CD8-positive, alpha-beta T cell (primary cell): ENCODE measurements at places on chromosomes 16 and 17.

DNA sequence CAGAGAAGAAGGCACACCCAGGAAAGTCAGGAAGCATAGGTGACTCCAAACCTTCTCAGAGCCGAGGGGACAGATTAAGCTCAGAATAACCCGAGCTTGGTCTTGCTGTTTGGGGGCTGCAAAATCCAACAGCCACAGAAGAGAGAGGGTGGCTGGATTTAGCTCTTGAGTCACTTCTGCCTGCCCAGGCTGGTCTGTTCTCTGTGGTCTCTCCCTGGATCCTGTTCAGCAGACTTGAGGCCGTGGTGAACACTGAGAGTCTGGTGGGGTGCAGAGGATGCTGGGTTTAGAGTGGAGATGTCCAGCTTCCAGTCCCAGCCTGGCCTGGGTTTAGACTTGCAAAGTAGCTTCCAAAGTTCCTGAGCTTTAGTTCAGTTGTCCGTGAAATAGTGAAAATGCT lies 8.8 kb downstream of the SLC26A11 start:
- DNase-seq, result no peak

GRCh38 chr17:65204001-65204400 lies 66.8 kb downstream of the RGS9 start:
- DNase-seq, result no peak

DNA sequence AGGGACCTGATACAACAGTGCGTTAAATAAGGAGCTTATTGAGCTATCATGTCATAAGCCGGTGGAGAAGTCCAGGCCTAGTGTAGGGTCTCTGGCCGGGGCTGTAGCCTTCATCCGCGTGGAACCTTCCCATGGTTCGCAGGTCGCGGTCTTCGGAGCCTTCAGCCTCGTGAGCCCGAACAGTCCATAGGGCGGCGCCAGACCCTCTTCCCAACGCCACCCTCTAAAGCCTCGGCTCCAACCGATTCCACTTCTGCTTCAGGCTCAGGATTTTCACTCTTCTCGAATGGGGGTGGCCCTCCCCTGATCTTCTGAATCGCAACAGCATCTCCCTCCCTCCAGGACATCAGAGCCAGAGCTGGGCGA lies 10.3 kb upstream of the BRCA1 start:
- DNase-seq, result no peak

DNA sequence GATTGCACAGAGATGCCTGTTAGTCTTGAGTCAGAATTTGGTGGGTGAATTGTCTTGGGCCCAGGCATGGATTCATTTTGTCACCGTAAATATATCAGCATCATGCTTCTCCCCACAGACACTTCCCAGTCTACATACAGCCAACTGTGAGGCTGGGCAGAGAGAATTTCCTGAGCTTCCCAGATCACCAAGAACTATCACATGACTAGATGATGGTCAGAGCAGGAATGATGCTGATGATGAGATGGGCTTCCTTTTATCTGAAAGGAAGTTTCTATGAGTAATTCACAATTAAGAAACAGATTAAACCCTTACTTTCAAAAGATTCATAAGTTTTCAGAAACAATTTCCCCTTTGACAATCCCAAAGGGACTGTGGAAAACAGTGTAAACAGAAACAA lies 323 bp upstream of the KRTAP9-9 start:
- no peak for DNase-seq

DNA sequence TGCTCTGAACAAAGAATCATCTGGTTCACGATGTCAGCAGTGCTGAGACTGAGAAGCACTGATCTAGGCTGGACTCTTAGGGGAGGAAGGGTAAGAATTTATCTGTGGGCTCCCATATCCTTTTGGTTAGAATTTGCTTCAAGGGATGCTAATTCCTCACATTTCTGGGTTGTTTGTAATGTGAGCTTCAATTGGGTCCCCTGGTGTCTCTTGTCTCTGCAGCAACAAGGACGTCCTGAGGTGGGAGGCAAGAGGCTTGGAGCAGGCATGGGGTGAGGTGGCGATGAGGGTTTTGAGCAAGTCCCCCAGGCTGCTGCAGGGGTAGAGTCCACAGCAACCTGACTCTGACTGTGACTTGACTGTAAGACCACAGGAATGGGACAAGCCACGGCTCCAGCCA lies 213.8 kb upstream of the NLRP1 start:
- DNase-seq, result no peak

DNA sequence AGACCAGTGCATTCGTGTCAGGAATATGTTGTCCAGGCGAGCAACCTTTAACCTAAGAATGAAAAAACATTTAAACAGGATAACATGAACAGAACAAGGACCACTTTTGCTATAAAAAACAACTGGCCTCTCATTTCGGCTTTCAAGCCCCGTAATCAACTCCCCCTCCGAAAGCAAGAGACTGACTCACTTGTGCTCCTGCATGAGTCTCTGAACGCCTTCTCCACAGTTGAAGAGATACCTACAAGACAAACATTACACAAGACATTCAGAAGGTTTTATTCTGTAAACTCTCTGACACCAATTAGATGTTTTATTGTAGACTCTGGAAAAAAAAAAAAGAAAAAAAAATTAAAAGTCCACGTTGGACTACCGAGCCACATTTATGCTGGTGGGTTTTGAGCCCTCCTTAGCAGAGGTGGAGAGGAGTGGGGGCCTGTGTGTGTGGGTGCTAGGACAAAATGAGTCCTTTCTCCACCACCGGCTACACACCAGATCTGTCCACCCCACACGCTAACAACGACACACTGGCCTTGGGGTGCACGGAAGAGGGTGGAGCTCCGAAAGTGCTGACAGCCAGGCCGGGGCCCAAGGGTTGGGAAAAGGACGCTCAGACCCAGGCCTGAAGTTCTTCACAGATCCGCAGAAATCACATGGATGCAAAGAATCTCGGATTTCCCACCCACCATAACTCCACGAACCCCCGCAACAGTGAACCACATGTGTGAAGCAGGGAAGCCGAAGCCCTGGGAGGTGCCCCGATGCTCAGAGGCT lies 759 bp downstream of the ELAC2 start:
- DNase-seq, result no peak

GRCh38 chr16:48187779-48188178 lies 32.0 kb upstream of the ABCC12 start:
- DNase-seq, result no peak

- DNase-seq, result no peak
These were observed 156.4 kb upstream of the ANKFN1 start for GRCh38 chr17:55996826-55997225.

GRCh38 chr16:52872731-52873130 lies 180.0 kb downstream of the CHD9NB start:
- no peak for DNase-seq

DNA sequence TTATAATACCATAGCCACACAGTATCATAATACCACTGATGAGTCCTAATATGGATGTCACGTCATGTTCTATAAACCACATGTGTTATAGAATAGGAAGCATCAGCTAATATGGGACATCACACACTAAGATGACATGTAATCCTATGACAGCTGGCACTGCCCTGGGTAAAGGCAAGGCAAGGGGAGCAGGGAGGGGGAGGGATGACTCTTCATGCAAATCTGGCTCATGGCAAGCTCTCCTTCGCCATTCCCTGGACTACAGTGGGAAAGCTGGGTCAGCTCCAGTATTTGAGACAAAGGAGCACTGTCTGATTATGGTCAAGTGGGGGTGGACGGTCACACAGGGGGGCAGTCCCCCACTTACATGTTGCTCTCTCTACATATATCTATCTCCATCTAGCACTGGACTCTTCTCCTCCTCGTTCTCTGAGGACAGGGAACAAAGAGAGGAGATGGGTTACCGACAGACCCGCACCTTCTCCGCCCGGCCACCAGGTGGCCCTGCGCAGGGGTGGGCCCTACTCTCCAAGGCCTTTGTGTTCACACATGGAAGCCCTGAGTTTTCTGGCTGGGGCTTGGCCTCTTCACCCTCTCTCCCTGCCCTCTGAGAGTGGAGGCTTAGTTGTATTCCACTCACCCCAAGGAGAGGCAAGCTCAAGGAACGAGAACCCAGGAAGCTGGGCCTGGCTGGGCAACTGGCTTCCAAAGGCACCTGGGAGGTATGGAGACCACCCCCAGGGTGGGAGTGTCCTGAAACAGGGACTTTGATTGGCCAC lies 23.4 kb upstream of the MPO start:
- peak; percentile 35 for DNase-seq

GRCh38 chr17:77392376-77393273 lies 251.9 kb downstream of the SEC14L1 start:
- DNase-seq, result no peak

- DNase-seq, result no peak
These were observed 56.1 kb upstream of the RBL2 start for GRCh38 chr16:53378138-53378537.

GRCh38 chr17:81120149-81120484 lies 45.2 kb upstream of the PVALEF start:
- no peak for DNase-seq

DNA sequence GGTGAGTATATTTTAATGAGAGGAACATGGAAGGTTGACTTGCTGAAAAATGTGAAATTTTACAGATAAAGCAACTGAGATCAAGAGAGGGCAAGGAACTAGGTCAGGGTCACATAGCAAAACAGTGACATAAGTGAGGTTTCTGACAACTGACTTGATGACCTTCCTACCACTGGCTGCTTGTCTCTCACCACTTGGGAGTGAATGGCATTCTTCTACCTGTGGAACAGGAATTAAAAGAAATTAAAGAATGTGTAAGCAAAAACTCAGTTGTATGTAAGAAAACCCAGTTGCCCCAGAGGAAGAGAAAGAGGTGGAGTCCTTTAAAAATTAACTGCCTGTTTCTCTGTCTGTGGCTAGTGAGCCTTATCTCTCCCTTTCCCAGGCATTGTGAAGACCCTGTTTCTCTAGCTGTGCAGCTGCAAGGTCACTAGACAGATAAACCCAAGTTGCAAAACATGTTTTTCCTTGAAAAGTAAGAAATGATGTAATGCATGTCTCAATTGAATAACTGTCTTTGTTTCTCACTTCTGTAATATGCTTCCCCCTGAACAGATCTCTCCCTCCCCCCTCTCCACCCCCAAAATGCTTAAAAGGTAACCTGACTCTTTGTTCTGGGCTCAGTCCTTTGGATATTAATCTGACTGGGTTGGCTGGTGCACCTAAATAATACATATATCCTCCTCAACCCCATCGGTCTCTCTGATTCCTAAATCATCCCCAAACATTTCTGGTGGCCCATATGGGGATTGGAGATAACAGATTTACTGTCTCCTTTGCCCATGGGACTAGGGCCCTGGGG lies 23.4 kb downstream of the ACSM1 start:
- no peak for DNase-seq

GRCh38 chr16:49011901-49012300 lies 269.7 kb downstream of the CBLN1 start:
- DNase-seq, result no peak

DNA sequence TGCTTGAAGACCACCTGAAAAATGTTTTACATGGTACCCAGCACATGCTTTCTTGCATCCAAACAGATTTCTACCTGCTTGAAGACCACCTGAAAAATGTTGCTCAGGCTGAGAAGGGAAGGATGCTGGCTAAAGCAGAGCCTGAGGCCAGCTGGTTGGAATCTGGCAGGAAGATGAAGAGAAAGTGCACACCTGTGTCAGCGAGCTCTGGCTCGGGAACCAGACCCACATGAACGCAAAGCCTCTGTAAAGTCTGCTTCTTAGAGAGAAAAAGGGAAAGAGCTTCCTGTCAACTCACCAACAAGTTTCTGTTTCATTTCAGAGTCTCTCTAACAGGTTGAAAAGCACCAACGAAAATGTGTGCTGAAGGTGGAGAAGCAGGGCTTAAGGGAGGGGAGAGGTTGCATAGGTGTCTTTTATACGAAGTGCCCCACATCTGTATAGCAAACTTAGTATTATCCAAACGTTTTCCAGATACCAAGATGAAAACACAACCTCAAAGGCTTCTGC lies 226.0 kb downstream of the TOX3 start:
- no peak for DNase-seq

DNA sequence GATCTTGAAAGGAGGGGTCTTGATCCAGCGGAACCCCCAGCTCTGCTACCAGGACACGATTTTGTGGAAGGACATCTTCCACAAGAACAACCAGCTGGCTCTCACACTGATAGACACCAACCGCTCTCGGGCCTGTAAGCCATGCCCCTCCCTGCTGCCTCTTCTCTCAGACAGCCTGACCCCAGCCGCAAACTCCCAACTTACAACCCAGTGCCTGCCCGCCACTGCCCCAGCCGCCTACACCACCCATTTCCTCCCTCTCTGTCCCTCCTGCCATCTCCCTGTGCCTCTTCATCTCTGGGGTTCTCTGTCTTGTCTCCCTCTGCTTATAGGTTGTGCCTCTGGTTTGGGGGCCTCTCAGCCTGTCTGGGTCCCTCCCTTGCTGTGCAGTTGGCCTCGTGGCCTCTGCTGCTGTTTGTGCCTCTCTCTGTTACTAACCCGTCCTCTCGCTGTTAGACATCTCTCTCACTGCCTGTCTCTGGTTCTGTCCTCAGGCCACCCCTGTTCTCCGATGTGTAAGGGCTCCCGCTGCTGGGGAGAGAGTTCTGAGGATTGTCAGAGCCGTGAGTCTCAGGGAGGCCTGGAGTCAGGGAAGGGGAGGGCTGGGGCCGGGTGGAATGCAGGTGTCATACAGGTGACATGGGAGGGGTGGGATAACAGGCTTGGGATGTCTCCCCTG lies 9.6 kb downstream of the ERBB2 start:
- DNase-seq, result no peak

GRCh38 chr16:23052221-23052620 lies 97.0 kb downstream of the USP31 start:
- no peak for DNase-seq

- DNase-seq, result no peak
These were observed 6.4 kb downstream of the HAP1 start for GRCh38 chr17:41728056-41728455.

DNA sequence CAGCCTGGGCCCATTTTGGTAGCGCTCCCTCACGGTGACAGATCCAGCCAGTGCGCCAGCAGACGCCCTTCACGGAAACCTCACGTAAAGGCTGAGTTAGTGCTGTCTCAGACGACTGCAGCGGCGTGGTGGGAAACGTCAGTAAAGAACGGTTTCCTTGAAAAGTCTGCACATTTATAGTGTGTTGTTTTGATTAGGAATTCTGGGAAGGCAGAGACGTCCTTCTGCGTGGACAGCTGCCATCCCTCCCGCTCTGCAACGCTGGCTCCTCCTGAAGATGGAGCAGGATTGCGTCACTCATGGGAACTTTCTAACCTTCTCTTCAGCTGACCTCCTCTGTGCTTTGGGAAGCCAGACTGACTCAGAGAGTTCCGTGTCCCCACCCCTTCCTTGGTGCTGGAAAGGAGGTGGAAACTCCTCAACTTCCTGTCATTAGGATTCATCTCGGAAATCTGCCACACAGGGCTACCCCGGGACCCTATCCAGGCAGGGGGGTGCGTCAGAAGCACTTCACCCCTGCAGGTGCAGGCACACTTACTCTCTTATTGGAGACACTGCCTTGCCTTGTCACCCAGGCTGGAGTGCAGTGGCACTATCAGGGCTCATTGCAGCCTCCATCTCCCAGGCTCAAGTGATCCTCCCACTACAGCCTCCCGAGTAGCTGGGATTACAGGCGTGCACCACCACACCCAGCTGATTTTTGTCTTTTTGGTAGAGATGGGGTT lies 24.3 kb upstream of the CRISPLD2 start:
- DNase-seq, result no peak
